ENCODE measurements at places on chromosomes 3 and 15.

- no peak for DNase-seq
Observed at GRCh38 chr15:92914103-92914499, 14.0 kb downstream of the CHD2 start.

- no peak for DNase-seq
Observed at GRCh38 chr3:69009559-69010410, 3.7 kb downstream of the EOGT start.

DNA sequence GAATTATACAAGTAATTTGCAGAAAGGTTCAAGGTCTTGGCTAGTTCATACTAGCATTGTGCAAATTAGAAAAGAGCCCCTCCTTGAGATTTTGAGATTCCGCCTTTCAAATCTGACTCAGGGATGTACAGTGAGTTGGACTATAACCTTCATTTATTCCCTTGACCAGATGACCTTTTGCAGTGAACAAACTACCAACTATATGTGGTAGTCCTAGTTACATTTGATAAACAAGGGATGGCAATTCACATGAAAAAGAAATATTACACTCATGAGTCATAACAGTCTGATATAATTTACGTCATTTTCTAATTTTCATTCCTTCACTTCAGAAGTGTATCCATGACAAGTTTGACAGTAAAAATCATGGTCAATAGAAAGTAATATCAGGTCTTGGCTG is 860.4 kb downstream of the ROBO1 start:
- DNase-seq, result no peak

- DNase-seq, result no peak
Observed at GRCh38 chr15:50116477-50116876, 2.6 kb downstream of the ATP8B4 start.

DNA sequence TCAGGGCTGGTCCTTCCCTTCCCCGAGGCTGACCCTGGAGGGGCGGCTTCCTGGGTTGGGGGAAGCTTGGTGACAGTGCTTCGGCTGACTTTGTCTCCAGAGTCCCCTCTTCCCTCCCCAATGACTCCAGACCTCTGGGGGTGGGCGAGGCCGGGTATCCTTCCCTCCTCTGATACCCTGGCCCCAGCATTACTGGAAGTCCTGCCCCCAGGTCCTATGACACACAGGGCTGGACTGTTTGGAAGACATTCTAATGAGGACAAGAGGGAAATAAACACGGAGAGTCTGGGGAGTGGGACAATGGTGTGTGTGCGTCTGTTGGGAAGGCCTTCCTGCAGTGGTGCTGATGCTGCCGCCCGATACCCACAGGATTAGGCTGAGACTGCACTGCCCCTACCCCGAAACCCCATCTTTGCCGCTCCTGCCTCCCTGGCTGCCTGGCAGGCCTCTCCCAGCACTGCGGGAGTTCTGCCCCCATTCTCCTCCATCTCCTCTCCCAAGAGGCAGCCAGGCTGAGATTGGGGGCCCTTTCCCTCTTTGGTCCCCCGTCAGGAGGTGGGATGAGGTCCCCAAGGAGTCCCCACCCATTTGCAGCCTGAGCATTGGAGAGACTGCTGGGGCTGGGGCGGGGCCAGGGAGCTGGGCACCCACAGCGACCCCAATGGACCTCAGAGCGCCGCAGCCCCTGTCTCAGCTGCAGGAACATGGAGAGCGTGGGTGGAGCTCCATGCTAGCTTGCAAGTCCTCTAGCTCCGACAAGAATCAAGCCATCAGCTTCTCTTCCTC is 29.7 kb upstream of the FBLN2 start:
- no peak for DNase-seq

- DNase-seq, result no peak
Observed at GRCh38 chr3:23607184-23607847, 198.4 kb upstream of the UBE2E1 start.

- no peak for DNase-seq
Observed at GRCh38 chr3:141401573-141402475, 33.5 kb downstream of the ZBTB38 start.

GRCh38 chr3:13007251-13007941 is 65.8 kb downstream of the IQSEC1 start:
- no peak for DNase-seq

DNA sequence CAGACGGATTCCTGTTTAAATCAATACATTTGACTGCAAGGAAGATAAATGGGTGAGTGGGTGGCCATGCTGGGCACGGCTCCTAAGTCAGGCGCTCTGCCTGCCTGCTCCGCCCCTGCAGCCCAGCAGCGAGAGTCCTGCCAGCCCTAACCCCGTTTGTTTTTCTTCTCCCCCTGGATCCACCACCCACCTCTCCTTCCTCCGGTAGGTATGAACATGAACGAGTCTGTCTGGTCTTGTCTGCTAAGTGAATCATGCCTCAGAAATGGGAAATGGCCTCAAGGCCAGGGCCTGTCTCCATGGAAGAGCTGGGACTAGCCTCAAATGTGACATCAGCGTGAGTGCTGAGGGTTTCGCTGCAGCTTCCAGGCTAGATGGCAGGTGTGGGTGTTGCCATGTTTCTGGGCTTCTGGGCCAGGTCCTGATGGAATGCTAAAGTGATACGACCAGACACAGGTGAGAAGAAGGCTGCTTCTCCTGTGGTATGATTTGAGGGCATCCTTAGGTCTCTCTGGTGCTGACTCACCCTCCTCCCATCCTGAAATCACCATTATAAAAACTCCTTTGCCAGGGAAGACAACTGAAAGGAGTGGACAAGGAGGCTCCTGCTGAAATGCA is 5.6 kb upstream of the FEM1B start:
- no peak for DNase-seq

- DNase-seq, result no peak
Observed at GRCh38 chr3:62128051-62128450, 245.3 kb downstream of the FEZF2 start.

DNA sequence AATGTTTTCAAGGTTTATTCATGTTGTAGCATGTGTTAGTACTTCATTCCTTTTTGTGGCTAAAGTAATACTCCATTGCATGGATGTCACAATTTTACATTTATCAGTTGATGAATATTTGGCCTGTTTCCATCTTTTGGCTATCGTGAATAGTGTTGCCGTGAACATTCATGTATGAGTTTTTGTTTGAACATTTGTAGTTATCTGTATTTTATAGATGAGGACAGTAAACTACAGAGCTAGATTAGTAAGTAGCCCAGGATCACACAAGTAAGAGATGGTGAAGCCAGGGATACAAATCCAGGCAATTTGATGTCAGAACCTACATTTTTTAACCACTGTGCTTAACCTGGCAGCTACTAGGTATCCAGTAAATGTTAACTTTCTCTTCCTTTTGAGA is 63.2 kb downstream of the ASTE1 start:
- no peak for DNase-seq

GRCh38 chr15:91880373-91880772 is 26.9 kb downstream of the SLCO3A1 start:
- no peak for DNase-seq

GRCh38 chr15:89143503-89144162 is 55.4 kb downstream of the ABHD2 start:
- no peak for DNase-seq

All from activated naive CD4-positive, alpha-beta T cell (primary cell).